ENCODE measurements at places on chromosomes 4 and X. TPM values are rescaled to one million over a fixed set of nuclear protein-coding genes. Genes with fewer than 3 reads are reported as not detected.

DNA sequence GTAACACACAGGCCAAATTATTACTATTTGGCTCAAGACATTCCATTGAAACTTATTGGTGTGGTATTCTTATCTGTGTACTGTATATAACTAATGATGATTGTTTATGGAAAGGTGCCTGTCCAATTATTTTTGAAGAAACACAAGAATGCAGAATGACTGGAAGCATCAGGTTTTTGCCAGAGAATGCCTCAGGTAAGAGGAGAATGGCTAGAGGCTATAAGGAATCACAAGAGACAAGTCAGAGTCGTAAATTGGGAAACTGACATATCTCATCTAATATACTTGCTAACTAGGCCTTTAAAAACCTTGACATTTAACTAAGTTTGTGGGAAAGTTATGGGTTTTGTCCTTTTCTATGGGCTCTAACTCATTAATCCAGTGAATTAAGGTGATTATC is 69.3 kb upstream of the TTC29 start:
- no peak for DNase-seq

The RAB41 gene
- total RNA-seq = not detected

The MEPE gene
- not detected for total RNA-seq

The HTR2C gene
- total RNA-seq = not detected

The ADH4 gene
- total RNA-seq = not detected

DNA sequence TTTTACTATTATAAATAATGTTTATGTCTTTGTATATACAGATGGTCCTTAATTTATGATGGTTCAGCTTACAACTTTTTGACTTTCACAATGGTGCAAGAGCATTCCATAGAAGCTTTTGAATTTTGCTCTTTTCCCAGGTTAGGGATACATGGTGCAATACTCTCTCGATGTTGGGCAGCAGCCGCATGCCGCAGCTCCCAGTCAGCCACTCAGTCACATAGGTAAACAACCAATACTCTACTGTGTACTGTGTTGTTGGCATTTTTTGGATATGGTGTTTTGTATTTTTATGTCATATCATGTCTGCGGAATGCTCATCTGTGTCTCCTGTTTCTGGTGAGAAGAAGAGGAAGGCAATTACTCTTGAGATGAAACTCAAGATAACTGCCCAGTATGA is 258.0 kb upstream of the ETNPPL start:
- DNase-seq = no peak

The MND1 gene
- 1.2 TPM for total RNA-seq

The RTL9 gene
- 0.13 TPM for total RNA-seq

DNA sequence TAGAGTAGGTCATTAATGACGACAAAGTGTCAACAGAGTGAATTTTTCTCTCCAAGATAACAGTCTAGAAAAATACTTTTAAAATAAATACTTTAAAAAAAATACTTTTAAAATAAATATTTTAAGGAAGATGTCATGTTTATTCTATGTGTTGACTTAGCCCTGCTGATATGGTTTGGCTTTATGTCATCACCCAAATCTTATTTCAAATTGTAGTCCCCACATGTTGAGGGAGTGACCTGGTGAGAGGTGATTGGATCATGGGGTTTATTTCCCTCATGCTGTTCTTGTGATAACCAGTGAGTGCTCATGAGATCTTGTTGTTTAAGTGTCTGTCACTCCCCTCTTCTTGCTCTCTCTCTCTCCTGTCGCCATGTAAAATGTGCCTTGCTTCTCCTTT is 754.9 kb upstream of the SLIT2 start:
- no peak for DNase-seq

Measured in GM23248 (cell line).